ENCODE measurements at places on chromosomes 6 and 20. TPM values are rescaled to one million over a fixed set of nuclear protein-coding genes. Genes with fewer than 3 reads are reported as not detected.

The IP6K3 gene
- 0.29 TPM for total RNA-seq

The TMEM242 gene
- total RNA-seq: 6.7 TPM

The TAB2 gene
- 30.7 TPM for total RNA-seq

The E2F3 gene
- total RNA-seq: 14.9 TPM

The PLA2G7 gene
- 1.1 TPM for total RNA-seq

The MROH8 gene
- 0.13 TPM for total RNA-seq

The DUSP15 gene
- total RNA-seq: 4.5 TPM

The DCDC2 gene
- total RNA-seq: 37.1 TPM

The FRMD1 gene
- total RNA-seq: not detected

The PSMB9 gene
- total RNA-seq: 23.0 TPM

The CCN5 gene
- total RNA-seq: not detected

The PRR18 gene
- total RNA-seq: 0.55 TPM

The SLC2A4RG gene
- total RNA-seq: 50.2 TPM

The LY6G6F gene
- not detected for total RNA-seq

The TP53TG5 gene
- not detected for total RNA-seq

The ERMARD gene
- 34.2 TPM for total RNA-seq

The PSMF1 gene
- total RNA-seq: 227 TPM

The SLCO4A1 gene
- 49.7 TPM for total RNA-seq

The OSER1 gene
- 36.4 TPM for total RNA-seq

The STXBP5 gene
- total RNA-seq: 18.6 TPM

The TINAG gene
- total RNA-seq: 0.75 TPM

The TREM1 gene
- 1.4 TPM for total RNA-seq
